GM12864 (cell line): ENCODE measurements at places on chromosomes 16 and 17.

DNA sequence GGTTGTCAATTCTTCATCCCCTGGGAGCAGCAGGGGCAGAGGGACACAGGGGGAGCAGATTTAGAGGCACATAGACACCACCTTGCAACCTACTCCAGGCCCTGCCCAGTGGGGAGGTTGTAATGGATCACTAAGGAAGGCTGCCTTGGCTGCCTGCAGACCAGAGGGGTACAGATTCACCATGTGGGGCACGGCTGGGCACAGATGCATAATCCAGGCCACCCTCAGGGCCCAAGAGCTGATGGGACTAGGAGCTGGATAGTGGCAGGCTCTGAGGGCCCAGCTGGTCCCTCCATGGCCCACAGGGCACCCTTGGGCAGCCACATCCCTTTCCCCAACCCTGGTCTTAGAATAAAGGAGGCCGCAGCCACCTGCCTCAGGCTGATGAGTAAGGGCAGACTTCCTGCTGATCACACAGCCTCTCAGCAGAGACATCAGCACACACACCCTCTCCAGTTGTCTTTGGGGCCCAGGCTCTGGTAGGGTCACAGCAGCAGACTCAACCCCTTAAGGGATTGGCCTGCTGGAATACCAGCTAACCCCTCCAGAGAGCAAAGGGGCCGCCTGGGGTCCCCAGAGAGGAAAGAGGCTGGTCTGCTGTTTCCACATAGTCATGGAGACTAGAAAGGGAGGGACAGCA is 224.9 kb downstream of the GSG1L start:
- DNase-seq = no peak

DNA sequence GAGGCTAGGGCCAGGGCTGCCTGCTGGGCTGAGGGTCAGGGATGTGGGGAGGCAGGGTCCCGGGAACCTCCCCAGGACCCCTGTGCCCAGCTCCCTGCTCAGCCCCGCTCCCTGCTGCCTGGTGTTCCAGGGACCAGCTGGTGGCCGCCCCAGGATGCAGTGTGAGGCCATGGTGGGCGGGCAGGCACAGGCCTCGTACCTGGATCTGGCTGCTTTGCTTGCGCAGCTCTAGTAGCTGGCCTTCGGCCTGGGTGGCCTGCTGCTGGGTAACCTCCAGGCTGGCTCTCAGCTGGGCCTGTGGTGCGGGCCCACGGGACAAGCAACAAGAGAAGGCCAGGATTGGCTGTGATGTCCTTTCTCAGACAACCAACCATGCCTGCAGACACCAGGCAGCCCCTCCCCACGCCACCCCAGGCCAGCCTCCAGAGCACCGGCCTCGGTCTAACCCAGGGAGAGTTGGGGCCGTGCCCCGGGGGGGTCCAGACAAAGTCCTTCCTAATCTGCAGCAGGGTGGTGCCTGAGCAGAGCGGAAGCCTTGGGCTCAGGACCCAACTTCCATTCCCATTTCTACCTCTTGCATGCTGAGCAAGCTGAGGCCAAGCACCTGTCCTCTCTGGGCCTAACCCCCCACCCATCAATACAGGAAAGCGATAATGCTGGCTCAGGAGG is 4.1 kb downstream of the TRIM65 start:
- no peak for DNase-seq

DNA sequence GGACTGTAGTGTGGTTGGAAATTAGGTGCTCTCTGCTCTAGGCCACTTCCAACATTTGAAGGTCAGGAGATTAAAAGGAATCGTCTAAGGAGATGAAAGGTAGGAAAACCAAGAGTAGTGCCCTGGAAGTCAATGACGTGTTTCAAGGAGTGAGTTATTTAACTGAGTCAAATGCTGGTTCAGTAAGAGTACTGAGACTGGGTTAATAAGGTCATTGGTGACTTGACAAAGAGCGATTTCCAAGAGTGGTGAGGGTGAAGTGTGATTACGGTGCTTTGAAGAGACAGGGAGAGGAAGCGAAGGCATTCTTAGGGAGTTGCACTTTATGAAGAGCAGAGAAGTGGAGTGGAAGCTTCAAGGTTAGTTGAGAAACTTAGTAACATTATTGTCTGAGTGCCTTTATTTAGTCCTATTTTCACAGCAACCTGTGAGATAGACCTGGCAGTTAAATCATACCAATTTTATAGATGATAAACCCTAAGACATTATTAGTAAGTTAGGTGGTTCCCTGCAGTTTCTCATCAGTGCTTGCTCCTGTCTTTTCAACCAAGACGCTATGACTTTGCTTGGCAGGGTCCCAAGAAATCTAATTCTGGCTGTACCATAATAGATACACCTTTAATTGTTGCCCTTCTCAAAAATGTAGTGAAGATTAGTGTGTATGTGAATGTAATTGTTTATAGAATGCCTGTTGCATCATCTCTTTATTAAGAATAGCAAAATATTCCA is 5.9 kb downstream of the ZNF207 start:
- no peak for DNase-seq

- DNase-seq = no peak
Measured at GRCh38 chr16:74747716-74748615, 26.7 kb downstream of the FA2H start.

DNA sequence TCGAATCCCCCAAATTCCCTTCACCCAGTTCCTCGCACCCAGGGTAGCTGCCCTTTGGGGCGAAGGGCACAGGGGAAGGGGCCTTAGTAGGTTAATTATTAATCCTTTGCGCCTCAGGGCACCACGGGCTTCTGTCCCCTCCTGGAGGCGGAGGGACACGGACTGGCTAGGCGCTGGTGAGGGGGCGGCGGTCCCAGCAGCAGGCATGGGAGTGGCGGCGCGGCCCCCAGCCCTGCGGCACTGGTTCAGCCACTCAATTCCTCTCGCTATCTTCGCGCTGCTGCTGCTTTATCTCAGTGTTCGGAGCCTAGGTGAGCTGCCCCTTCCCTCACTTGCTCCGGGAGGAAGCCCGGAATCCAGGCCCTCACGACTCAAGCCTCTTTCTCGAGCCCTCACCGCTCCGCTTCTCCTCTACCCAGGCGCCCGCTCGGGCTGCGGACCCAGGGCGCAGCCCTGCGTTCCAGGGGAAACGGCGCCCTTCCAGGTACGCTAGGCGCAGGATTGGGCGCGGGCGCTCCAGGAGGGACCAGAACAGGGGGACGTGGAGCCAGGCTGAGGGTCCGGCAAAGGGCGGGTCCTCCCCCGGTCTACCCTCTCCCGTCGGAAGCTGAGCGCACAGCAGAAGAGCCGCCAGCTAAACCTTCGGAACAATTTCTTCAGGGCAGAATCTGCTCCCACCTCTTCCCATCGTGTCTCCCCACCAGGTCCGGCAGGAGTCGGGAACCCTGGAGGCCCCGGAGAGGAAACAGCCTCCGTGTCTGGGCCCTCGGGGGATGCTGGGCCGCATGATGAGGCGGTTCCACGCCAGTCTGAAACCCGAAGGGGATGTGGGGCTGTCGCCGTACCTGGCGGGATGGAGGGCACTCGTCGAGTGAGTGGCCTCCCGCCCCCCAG is at the start of gene GLTPD2:
Gene GLTPD2, plus strand, starts transcription at position 158 of the 894 bp plus-strand sequence. Its CDS starts 48 bp downstream, at position 206.
- DNase-seq = no peak

- no peak for DNase-seq
Measured at GRCh38 chr16:7482596-7483290, 150.1 kb downstream of the RBFOX1 start.

DNA sequence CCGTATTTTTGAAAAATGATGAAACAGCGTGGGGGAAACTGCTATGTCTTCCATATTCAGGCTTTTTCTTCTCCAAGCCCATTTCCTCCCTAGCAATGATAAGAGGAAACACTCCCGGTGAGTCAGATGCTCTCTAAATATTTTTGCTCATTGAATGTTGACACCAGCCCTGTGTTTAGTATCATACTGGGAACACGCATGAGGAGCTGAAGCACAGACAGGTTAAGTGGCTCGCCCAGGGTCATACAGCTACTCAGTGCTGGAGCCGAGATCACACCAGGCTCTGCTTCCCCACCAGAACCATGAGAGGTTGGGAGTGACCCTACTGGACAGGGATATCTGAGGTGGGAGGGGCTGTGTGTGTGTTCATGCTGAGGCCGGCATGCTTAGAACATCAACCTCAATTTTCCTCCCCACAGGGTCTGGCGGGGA is 37.8 kb upstream of the ADGRG1 start:
- no peak for DNase-seq

DNA sequence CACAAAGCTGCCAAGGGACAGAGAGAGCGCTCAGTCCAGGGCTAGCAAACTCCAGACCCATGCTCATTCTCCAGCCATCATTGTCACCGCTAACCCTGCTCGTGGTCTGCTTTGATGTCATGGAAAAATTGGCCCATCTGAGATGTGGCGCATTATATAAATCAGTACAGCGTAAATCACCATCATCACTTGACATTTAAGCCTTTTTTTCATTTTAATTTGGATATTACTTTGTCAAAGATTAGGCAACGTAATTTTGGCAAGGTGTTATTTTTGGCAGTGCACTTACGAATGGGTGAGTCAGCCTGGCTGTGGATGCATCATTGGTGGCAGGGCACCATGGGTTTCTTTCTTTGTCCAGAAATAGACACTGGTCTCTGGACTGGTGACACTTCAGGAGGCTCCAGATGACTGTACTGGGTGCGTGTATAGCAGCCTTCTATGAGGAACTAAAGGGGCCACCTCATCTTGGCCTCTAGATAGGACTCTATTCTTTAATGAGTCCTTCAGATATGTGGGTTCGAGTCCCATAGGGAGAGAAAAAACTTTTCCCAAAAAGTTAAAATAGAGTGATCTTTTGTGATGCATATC is 166.3 kb downstream of the MSI2 start:
- DNase-seq = peak; percentile 59

GRCh38 chr17:76106703-76107102 is 3.1 kb upstream of the EXOC7 start:
- no peak for DNase-seq

DNA sequence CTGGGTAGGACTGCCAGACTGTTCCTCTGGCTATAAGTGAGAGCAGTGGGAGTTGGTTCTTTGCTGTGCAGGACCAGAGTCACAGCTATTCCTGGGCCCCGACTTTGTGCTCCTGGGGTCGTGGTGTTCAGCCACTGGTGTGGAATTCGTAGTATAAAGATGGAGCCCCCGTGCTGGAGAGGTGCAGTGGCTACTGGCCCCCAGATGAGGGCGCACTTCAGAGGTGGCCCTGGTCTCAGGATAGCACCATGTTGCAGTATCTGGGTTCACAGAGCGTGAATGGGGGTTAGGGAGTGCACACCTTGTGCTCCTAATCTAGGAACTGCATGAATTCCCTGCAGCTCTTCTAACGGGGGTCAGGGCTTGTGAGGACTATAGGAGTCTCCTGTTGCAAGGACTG is 21.1 kb downstream of the TANC2 start:
- DNase-seq = no peak

- DNase-seq = no peak
Measured at GRCh38 chr17:17732444-17732843, 51.2 kb downstream of the RAI1 start.

DNA sequence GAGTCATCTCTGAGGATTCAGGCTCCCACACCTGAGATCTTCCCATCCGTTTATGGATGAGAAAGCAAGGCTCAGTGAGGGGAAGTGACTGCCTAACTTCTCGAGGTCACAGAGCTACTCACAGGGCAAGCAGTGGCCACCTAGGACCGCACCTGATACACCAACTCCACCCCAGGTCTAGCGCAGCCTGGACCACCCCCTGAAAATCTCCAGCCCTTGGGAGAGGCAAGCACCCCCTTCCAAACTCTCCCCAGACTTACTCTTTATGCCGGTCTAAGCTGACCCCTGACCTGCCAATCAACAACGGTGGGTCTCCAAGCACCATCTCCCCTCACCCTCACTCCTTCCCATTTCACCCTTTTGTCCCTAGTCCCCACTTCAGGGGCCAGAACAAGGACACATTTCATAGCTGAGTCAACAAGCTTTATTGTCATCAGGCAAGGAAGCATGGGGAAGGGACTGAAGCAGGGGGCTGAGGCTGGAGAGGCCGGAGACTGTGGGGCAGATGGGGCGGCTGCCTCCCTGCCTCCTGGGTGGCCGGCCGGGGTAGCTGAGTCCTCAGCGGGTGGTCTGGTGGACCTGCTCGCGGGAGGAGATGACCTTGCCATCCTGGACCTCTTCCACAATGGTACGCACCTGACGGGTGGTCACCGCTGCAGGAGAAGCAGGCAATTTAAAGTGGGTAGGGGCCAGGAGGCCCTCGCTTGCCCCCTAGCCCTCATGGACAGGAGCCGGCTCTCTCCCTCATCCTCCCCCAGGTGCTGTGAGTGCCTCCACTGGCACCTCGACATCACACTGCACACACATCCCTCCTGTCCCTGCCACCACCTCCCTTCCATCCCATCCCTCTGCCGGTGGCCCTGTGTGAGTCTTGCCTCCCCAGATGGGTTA is 5.1 kb downstream of the KRT17 start:
- no peak for DNase-seq

GRCh38 chr16:67150833-67151396 is at the start of gene B3GNT9:
Gene B3GNT9 (minus strand): TSS chr16:67150998. CDS start chr16:67150485, 513 bp downstream.
- DNase-seq = no peak

DNA sequence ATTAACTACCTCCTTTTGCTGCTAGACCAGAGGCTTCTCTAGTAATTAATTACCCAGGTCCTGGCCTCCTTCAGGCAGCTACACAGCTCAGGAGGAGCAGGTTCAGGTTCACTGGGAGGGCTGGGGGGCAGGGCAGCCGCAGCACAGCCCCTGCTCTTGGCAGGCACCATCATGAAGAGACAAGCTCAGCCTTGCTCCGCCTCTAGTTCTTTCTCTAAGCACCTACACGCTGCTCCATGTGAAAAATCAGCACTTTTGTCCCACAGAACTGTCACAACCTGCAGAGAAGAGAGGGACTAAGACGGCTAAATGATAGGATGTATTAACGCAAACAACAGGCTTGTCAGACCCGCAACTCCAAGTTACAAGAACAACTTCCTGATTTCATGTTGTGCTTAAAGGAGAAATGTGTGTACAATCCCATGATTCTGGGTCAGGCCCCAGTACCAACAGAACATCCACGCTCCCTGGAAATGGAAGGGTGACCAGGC is 53.4 kb downstream of the GRB2 start:
- DNase-seq = no peak

GRCh38 chr17:28702026-28702751 is 9.5 kb downstream of the PROCA1 start:
- DNase-seq = no peak

GRCh38 chr17:1312261-1312870 is 32.9 kb downstream of the TRARG1 start:
- DNase-seq = no peak

DNA sequence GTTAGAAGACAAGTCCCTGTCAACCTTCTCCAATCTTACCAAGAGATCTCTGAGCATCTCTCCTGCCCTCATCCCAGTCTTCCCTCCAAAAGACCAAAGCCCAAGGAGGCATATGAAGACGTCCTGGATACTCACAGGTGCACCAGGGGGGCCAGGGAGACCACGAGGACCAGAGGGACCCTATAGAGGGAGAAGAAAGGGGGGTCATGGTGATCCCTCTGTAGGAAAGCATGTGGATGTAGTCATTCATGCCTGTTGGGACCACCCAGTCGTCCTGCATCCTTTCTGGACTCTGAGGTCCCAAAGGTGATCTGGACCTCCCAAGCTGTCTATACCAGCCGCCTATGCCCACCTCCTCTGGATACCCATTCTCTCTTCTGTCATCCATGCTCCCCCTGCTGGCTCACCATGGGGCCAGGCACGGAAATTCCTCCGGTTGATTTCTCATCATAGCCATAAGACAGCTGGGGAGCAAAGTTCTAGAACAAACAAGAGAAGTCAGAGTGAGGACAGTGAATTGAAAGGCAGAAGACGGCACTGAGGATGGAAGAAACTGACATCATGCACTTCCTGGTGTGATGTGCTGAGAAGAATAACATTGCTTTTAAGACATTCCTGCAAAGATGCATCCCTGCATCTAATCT is 3.3 kb downstream of the COL1A1 start:
- no peak for DNase-seq
